ENCODE measurements at places on chromosomes 5 and 9.

DNA sequence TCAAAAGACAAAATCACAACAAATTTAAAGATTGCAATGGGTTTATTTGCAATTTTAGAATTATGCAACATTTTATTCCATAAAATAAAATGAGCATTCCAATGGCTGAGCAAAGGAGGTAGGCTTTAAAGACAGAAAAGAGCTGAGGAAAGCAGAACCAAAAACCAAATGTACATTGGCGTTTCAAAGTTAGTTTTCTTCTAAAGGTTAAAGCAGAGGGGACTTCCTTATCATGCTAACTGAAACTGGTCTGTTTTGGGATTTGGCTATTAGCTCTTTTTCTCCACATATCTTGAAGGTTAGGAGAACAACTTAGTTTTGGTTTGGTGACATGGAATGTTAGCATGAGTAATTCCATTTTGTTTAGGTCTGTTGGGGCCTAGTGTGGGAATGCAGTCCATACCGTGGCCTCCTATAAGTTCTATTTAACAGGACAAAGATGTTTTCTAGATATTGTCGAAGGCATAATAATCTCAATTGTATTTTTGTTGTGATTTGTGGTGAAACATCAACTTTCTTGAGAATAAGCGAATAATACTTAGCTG, 20.3 kb downstream of the DCP2 start:
- DNase-seq: no peak

DNA sequence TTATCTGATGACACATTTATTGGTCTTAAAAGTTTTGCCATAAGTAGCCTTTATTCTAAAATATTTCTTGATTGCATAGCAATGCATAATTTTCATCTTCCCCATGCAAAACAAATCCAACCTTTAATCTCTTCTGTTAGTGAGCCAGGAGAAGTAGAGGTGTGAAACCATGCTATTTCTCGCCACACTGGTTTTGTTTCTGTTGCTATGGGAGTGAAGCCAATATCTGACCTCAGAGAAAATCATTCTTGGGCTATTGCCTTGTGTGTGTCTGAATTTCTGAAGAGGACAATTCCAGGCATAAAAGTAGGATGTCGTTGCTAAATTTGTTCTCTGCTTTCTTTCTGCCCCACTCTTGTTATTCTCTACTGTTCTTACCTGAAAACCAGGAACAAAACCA, 183.6 kb downstream of the PTTG1 start:
- no peak for DNase-seq

DNA sequence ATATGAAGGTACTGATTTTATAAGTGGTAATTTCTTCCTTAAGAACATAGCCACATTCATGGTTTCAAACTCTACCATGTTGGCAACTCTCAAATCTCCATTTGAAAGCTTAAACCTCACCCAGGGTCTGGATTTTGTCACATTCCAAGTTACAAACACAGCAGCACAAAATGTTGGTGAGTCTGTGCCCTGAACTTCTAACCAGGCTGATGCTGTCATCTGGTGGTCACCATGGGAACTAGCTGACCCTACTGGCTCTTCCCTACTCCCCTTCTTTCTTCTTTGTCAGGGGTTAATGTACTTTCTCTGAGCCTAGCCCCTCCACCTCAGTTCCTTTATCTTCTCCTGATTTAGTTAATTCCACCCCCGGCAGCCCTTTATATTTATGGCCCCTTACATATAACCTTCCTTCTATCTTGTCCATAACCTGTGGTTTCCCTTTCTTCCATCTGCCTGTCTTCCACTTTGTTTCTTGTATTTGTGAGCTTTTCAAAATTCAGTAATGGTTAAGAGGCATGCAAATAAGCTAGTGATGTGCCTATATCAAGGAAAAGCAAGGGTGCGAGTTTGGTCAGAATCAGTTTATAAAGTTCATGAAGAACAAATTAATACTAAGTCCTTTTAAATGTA, 35.9 kb downstream of the TGFBR1 start:
- peak; percentile 42 for DNase-seq

GRCh38 chr9:14936491-14936890, 26.3 kb upstream of the FREM1 start:
- no peak for DNase-seq

DNA sequence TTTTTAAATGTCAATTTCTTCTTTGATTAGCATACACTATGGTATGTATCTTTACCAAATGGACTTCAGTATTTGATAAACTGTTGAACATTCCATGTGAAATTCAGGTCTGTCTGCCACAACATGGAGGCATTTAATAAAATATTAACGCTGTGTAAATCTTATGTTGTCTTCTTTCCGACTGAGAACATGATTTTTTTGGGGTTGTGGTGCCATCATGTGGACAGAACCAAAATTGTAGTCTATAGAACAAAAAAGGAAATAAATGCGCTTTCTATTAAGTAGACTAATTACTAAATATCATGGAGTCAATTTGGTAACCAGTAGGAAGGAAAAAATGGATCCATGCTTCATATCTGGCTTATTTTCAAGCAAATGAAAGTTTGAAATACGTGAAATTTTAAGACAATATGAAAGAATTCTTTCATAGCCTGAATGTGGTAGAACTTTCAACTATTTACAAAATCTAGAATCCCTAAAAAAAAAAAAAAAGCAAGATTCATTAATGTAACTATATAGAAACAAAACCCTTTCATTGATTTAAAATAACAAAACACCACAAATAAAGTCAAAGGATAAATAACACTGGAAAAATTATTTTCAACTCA, 2.8 kb upstream of the PLK2 start:
- peak; percentile 14 for DNase-seq

GRCh38 chr9:131707733-131708157, 32.1 kb downstream of the RAPGEF1 start:
- no peak for DNase-seq

DNA sequence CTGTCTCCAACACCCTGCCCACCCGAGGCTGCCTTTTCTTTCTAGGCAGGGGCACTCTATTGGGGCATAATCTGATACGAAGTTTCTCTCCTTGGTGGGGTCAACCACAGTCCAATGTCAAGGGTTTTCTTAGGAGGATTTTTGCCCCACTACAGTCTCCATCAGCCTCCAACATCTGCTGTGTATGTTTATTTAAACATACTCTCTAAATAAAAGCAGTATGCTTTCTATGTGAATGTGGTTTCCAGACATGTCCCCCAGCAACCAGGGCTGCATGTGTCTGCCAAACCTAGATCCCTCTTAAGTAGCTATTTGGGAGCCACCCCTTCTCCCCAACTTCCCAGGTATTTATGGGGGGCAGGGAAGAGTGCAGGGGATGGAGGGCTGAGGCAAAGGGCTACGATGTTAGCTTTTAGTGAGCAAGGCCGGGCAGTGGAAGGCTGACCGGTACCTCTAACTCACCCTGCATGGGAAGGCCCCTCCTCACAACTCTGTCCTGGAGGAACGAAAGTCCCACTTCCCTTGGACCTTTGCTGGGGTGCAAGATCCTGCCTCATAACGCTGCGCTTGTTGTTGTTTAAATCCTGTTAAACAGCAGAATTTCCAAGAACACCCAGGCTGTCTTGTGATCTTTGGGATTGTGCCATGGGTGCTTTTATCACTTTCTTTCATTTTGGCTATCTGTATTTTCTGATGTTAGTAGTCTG, 75.4 kb downstream of the NREP start:
- DNase-seq: no peak

Measured in stimulated activated naive CD8-positive, alpha-beta T cell treated with anti-CD3 and anti-CD28 coated beads, Interleukin-15, Interleukin-2, amounts not matched to agents 100 U/mL and 50 U/mL, for 24 hours (primary cell).